ENCODE measurements at places on chromosomes 7 and 10.

GRCh38 chr10:71218651-71219050 is 6.3 kb downstream of the UNC5B start:
- DNase-seq = no peak

- no peak for DNase-seq
Observed at GRCh38 chr7:99083733-99084132, 60.2 kb downstream of the SMURF1 start.

DNA sequence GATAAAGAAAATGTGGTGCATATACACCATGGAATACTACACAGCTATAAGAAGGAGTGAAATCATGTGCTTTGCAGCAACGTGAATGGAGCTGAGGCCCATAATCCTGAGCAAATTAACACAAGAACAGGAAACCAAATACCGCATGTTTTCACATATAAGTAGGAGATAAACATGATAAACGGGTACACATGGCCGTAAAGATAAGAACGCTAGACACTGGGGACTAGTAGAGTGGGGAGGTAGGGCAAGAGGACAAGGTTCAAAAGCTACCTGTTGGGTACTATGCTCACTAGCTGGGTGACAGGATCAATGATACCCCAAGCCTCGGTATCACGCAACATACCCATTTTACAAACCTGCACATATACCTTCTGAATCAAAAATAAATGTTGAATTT is 113.7 kb downstream of the CSTF2T start:
- DNase-seq = no peak

DNA sequence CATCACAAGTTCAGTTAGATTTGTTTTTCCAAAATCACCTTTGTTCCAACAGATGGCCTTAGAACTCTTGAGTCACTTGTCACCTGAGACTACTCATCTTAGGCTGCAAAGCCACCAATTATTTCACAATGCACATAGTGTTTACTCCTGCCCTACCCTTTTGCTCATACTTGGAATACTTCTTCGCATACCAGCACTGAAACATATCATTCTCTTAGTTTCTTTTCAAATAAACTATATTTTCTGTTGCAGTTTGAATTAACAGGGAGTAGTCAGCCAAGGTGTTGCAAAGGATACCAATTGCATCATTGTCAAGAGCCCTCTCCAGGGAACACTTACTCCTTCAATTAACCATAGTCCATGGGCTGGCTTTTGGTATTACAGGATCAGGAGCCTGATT is 71.0 kb downstream of the CASD1 start:
- no peak for DNase-seq

DNA sequence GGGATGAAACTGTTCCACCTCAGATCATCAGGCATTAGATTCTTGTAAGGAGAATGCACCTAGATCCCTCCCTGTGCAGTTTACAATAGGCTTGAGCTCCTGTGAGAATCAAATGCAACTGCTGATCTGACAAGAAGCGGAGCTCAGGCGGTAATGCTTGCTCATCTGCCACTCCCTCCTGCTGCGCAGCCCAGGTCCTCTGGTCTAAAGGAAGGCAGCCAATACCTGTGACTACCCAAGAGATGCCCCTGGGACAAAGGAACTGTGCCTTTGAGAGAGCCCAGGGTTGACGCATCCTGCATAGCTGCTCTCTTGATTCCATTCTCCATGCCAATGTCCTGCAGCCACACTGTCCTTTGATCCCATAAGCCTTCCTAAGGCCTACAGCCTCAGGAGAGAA is 73.1 kb downstream of the ADCYAP1R1 start:
- DNase-seq = no peak

DNA sequence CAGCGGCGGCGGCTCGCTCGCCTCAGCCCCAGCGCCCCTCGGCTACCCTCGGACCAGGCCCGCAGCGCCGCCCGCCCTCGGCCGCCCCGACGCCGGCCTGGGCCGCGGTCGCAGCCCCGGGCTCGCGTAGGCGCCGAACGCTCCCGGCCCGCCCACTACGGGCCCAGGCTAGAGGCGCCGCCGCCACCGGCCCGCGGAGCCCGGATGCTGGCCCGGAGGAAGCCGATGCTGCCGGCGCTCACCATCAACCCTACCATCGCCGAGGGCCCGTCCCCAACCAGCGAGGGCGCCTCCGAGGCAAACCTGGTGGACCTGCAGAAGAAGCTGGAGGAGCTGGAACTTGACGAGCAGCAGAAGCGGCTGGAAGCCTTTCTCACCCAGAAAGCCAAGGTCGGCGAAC is 18.2 kb upstream of the TSPAN33 start:
- no peak for DNase-seq

GRCh38 chr7:633381-634018 is 93.0 kb upstream of the DNAAF5 start:
- no peak for DNase-seq

- DNase-seq = no peak
Observed at GRCh38 chr7:44384586-44385433, 59.4 kb upstream of the CAMK2B start.

- no peak for DNase-seq
Observed at GRCh38 chr7:104857458-104858425, 156.3 kb upstream of the KMT2E start.

DNA sequence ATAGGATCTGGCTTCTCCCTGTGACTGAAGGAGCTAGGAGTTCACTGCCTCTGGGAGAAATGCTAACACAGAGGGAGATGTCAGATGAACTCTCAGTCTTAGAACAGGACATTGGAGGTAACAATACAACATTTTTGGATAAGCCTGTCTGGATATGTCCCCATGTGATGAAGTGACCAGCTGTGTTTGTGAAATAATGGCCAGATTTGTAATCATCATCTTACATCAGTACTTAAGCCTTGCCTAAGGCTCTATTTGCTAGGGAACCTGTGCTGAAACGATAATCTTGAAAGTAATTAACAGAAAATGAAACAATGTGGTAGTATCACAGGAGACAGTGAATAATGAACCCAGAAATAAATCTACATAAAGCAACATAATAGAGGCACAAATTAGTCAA is 56.2 kb downstream of the CRPPA start:
- DNase-seq = no peak

GRCh38 chr10:88027570-88027969 is 164.1 kb downstream of the PTEN start:
- no peak for DNase-seq

- DNase-seq = no peak
Observed at GRCh38 chr10:52283174-52283573, 30.9 kb upstream of the DKK1 start.

DNA sequence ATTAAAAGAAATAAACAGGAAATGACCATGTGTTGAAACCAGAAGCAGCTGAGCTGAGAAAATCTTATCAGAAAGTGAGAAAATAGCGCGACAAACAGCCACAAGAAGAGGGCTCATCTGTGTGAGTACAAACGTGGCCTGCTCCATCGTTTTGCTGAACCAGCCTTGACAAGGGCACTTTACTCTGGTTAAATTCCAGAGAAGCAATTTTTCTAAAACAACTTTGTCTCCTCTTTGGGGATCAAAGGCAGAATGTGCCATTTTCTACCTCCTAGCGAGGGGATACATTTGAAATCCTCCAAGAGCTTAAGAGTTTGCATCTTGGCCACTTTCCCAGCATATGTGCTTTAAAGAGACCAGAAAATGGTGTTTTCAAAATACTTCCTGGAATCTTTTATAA is 51.3 kb upstream of the VIPR2 start:
- no peak for DNase-seq

DNA sequence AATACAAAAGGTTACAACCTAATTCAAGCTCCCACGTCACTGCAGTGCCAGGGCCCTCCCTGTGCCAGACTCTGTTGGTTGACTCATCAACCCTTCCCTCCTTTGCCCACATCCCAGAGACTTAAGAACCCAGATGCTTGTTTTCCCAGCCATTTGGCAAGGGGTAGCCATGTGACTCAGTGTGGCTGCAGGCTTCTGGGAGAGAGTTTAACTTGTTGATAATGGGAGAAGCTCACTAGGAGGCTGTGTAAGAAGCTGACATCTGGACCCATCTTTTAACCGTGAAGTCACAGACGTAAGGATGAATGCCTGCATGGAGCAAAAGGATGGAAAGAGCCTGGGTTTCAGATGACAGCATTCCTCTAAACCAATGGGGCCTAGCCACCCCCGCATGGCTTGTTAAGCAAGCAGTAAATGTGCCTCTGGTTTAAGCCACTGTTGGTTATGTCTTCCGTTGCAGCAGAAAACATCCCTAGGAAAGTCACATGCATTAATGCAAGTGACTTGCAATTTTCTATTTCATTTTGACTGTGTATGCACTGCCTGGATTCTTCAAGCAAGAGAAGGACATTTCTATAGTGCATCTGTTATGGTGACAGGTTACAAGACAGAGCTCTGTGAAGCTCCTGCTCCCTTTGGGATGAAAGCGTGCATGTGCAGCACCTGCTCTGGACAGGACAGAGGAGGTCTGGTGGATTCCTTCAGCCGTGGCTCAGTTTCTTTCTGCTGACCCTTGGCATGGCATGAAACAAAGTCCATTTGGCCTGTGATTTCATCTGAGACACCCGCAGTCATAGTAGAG is 57.5 kb upstream of the CREB5 start:
- DNase-seq = no peak

- DNase-seq = no peak
Observed at GRCh38 chr7:1845536-1846311, 175.6 kb downstream of the ELFN1 start.

- no peak for DNase-seq
Observed at GRCh38 chr10:67520924-67521520, 175.0 kb downstream of the CTNNA3 start.

- DNase-seq = no peak
Observed at GRCh38 chr10:35231646-35232045, 104.7 kb upstream of the CCNY start.

GRCh38 chr7:75878312-75878768 is 494 bp upstream of the RHBDD2 start:
- no peak for DNase-seq

GRCh38 chr10:27696466-27696865 is 49.2 kb downstream of the MKX start:
- DNase-seq = no peak

DNA sequence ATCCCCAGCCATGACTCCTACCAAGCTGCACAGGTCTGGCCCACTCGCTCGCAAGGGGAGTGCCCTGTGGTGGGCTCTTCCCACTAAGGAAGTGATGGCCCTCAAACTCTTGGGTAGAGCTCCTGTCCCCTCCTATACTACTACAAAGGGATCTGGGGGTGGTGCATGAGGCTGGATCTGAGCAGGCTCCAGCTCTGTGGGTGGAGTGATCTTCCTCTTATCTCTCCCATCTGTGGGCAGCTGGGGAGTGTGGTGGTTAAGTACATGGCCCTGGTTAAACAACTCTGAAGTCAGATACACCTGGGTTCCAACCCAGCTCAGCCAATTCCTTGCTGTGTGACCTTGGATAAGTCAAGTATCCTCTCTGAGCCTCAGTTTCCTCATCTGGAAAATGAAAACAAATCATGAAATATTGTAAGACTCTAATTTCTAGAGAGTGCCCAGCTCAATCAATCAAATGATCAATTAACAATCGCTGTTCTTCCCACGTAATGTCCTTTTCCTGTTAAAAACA is 17.4 kb downstream of the DDIT4 start:
- no peak for DNase-seq

DNA sequence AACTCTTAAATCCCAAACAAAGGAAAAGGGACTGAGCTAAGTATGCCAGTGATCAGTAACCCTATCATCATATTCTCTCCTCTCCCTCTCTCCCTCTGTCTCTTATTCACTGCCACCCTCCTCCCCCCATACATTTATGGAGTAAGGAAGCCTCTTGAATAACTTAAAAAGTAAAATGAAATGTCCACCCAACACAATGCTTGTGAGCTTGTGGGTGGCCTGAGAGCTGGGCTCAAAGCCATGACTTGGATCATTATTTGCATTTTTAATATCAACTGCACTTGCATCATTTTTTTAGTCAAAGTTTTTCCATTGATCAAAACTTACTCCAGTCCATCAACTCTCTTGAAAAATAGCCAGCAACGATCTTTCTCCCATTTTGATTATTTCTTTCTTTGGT is 46.8 kb downstream of the FAM107B start:
- no peak for DNase-seq

- no peak for DNase-seq
Observed at GRCh38 chr10:21724020-21724589, 190.1 kb downstream of the MLLT10 start.

DNA sequence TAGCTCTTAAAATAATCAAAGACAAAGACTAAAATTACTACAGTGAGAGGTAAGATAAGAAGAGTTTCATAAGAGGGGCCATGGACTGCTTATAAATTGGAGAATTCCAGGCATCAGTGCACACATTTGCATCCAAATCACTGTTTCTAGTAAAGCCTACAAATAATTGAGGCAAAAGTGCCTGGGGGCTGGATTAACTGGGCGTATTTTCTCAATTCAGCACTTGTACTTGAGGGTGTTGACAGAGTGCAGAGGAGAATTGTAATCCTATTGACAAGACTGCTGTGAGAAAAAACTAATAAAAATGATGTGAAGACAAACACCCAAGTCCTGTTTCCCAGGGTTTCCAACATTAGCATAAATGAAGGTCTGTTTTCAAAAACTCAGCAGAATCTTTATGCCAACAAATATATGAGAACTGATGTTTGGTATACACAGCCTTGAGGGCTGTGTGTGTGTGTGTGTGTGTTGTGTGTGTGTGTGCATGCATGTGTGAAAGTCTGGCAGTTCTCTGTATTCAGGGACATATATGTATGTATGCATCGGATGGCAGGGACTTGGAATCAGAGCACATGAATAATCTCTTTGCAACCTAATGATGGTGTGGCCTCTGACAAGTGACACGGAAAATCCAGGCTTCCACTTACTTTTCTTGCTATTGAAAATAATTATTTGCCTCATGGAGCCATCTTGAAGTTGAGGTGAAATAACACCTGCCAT is 182.1 kb upstream of the CDC14C start:
- DNase-seq = no peak

- no peak for DNase-seq
Observed at GRCh38 chr10:119597405-119598186, 832 bp upstream of the TIAL1 start.

DNA sequence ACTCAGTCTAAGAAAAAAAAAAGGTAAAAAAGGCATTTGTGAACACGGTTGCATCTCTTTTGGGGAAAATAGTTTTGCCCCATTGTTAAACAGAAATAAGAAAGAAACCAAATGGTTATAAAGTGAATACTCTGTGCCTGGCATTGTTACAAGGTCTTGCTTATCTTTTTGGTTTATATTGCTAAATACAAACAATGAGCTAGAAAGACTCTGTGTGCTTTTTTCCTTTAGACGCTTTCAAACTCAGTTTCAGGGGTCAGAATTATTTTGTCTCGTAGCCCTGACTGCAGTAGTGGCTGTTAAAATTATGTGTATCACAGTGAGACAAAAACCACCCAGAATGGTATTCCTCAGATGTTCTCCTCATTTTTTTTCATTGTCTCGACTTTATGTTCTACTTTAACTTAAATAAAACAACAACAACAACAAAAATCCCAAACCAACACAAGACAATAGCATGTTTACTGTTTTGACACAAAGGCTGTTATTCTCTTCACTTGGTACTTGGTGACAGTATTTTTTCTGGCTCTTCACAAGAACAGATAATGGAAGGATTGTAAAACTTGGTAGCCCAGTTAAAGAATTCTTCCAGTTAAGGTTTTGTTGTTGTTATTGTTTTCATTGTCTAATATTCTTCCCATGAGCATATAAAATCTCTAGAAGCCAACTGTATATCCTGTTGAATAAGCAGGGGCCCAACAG is 190.1 kb downstream of the PLXDC2 start:
- DNase-seq = no peak

- no peak for DNase-seq
Observed at GRCh38 chr7:107304063-107304462, 135.3 kb downstream of the HBP1 start.

All from stimulated activated CD4-positive, alpha-beta T cell treated with anti-CD3 and anti-CD28 coated beads, Interleukin-4, amount 100 ng/mL, for 48 hours (primary cell).